ENCODE measurements at places on chromosomes 4 and X.

- no peak for DNase-seq
Observed at GRCh38 chrX:115226929-115227328, 7.0 kb downstream of the LRCH2 start.

- DNase-seq, result no peak
Observed at GRCh38 chrX:39012621-39013111, 211.4 kb downstream of the MID1IP1 start.

DNA sequence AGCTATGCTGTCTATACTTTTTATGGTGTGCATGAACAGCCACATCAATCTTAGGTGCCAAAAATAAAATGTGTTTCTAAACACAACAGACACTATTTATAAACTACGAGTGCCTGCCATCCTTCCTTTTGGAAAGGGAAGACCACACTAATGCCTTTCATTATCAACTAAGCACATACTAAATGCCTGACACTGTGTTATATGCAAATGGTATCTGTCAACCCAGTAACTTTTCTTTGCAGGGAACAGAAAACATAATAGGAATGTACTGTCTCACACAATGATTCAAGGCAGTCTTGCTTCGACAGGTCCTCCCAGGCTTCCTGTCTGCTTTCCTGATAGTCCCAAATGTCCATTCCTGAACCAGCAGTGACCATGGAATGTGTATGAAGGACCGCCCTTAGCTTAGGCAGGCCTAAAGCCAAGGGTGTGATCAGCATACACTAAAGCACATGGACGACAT, 43.8 kb downstream of the ADGRA3 start:
- no peak for DNase-seq

GRCh38 chrX:68183612-68184214, 249.6 kb downstream of the OPHN1 start:
- DNase-seq, result no peak

- no peak for DNase-seq
Observed at GRCh38 chr4:8642651-8643321, 50.2 kb downstream of the CPZ start.

- DNase-seq, result no peak
Observed at GRCh38 chr4:15040916-15041463, 38.7 kb downstream of the CPEB2 start.

DNA sequence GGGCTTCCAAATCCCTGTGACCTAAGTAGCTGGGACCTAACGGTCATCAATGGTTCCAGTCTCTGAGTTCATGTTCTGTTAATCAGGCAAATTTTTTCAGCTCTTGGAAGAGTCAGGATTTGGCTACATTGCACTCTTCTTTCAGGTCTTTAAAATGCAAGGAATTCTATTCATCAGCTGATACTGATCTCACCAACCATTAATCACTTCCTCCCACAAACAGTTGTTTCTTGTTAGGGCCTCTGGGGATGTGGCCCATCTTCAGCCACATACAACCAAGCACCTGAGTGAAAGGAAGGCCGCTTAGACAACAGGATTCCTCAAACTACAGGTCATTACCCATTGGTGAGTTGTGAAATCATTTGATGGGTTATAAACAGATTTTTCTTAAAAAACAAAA, 71.7 kb downstream of the FANCB start:
- DNase-seq, result no peak

GRCh38 chrX:154317391-154317995, 21.9 kb downstream of the TKTL1 start:
- DNase-seq, result no peak

DNA sequence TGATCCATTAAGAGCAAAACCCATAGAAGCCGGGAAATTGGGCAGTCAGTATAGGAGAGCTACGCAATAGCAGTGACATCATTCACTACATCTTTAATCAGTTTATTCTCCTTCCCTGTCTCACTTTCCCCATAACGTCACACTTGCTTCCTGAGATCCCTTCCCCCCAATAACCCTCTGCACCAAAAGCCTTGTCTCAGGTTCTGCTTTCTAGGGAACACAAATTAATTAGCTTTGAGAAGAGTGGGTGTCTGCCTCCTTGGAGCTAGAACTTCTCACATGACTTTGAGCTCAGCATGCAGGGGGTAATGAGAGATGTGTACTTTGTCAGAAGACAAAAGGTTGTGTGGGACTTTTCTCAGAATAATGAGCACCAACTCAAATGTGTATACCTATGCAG, 128.3 kb upstream of the MAOA start:
- DNase-seq, result no peak

GRCh38 chr4:41865981-41866798, 69.0 kb upstream of the TMEM33 start:
- no peak for DNase-seq

DNA sequence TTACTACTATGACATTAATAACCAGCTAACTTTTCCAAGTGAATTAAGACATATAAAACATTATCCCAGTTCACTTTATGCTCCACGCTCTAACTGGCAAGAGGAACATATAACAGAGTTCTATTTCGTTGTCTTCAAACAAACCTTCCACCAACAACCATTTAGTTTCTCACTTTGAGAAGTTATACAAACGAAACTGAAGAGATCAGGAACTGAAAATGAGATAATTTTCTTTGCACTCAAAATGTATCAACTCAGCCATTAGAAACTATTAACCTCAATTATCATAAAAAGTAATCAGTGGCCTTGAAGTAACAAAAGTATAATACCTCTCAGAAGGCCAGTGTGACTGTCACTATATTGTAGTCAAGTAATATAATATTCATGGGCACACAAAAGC, 70.1 kb downstream of the CHM start:
- DNase-seq, result no peak

- DNase-seq, result no peak
Observed at GRCh38 chr4:184762100-184762499, 28.2 kb upstream of the CENPU start.

GRCh38 chr4:48484494-48485168, 1.5 kb downstream of the SLC10A4 start:
- no peak for DNase-seq

DNA sequence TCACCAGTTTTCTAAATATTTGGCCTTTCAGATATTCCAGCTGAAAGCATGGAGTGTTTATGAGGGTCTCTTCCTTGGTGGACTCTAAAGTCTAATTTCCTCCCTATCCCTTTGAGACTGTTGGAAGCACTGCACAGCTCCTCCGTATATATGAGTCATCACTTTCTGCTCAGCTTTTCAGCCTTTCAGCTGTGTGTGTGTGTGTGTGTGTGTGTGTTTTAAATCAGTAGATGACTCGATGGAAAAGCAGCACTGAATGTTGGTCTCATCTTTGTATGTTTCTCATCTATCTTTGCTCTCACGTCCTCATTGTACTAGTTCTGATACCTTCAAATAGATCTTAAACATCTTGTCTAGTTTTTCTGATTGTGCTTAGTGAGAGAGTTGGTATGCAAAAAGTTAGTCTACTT, 81.6 kb downstream of the ZFX start:
- no peak for DNase-seq

DNA sequence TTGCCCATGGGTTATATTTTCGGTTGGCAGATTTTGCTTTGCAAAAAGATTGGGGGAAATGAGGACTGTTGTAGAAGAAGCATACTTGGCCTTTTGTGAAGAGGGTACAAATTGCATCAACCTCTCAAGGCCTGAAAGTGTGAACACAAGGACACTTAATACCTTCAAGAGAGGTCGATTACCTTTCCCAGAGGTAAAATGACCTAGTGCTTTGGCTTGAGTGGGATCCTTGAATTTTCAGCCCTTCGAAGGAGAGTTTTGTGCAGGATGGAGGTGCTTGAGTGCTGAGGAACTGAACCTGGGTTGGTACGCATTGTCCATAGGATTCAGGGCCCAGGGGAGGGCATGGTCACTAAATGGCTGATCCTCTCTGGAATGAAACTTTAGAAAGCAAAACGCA, 27.6 kb upstream of the NKAP start:
- no peak for DNase-seq

- DNase-seq, result no peak
Observed at GRCh38 chrX:46447384-46447783, 97.8 kb downstream of the ZNF674 start.

GRCh38 chr4:123233136-123233768, 163.3 kb upstream of the SPRY1 start:
- DNase-seq, result no peak

GRCh38 chr4:98663226-98664006, 5.0 kb upstream of the TSPAN5 start:
- DNase-seq, result peak; percentile 56

DNA sequence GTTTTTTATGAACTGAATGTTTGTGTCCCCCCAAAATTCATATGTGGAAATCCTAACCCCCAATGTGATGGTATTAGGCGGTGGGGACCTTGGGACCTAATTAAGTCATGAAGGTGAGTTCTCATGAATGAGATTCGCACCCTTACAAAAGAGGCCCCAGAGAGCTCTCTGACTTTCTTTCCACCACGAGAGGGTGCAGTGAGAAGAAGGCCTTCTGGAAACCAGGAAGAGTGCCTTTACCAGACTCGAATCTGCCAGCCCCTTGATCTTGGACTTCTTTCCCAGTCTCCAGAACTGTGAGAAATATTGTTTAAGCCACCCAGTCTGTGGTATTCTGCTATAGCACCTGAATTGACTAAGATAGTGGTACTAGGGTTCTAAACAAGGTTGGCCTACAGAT, 40.8 kb downstream of the STK26 start:
- DNase-seq, result no peak

DNA sequence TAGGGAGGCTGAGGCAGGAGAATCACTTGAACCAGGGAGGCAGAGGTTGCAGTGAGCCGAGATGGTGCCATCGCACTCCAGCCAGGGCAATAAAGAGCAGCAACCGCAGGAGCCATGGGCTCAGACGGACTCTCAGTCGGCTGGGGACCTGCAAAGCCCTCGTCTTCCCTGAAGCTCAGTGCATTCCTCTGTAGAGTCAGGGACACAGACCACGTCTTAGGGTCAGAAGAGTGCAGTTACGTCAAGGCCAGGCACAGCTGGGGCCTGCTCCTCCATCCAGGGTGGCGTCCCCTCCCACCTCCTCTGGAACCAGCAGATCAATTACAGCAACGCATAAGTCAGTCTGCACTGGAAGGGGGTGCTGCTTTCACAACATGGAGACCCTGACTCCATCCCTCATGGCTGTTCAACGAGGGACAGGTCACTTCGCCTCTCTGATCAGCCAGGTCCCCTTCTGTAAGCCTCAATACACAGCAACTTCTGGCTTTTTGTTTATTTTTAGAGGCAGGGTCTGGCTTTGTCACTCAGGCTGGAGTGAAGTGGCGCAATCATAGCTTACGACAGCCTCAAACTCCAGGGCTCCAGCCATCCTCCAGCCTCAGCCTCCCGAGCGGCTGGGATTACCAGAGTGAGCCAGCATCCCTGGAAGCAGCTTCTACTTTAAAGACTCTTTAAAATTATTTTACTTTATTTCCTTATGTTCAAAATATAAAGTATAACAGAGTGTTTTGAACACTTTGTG, 76.4 kb downstream of the ZFYVE28 start:
- DNase-seq, result no peak

DNA sequence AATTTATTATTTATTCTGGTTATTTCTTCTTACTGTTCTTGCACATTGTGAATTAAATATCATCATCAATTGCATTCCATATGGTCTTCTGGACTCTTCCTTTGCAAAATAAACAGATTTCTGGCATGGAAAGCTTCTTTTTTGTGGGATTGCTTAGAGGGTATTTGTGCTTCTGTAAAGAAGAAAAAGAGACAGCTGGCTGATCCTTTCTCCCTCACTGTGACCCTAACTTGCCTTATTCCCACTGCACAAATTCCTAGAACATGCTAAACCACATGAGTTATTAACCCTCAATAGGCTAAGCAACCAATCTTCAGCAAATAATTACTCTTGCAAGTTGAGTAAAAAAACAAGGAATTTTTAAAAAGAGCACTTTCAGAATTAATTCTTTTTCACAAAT, 23.8 kb upstream of the LRCH2 start:
- no peak for DNase-seq

DNA sequence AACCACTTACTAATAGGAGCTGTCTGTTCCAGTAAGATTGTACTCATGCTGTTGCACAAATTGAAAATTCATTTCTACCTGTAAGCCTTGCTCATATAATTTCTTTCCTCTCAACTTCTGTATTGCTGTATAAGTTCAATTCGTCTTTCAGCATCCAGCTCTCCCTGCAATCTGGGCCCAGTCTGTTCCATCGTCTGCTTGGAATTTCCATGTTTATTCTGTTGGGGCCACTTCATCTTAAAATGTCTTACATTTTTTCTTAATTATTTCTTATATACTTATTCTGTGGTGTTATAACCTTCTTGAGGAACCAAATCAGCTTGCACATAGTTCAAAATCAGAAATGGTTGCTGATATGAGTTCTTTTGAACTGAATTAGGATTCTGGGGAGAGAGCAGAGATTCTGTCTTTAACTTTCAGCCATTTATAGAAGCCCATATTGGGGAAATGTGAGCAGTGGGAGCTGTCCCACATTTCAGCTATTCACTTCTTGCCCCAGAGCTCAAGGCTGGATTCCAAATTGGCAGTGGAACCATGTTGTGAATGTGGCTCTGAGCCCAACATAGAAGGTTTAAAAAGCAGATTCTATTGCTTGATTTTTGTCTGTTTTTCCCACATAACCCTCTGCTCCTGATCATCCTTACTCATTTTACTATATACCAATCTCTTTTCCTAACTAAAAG, 291.9 kb downstream of the BMPR1B start:
- no peak for DNase-seq

DNA sequence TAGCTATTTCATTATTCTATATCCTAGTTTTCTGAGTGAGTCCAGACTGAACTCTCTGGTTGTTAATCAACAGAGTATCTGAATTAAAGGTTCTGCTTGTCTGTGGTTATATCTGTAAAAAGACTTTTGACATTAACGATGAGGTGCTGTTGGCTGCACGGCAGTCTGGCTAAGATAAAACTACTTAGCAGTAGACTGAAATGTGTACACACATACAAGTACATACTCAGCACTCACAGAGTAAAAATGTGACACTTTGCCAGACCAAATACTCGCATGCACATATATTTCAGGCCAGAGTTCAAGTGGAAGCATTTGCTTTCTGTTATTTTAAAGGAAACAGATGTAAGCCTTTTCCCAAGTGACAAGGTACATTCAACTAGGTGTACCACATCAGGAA, 80.5 kb downstream of the PRDM5 start:
- no peak for DNase-seq

DNA sequence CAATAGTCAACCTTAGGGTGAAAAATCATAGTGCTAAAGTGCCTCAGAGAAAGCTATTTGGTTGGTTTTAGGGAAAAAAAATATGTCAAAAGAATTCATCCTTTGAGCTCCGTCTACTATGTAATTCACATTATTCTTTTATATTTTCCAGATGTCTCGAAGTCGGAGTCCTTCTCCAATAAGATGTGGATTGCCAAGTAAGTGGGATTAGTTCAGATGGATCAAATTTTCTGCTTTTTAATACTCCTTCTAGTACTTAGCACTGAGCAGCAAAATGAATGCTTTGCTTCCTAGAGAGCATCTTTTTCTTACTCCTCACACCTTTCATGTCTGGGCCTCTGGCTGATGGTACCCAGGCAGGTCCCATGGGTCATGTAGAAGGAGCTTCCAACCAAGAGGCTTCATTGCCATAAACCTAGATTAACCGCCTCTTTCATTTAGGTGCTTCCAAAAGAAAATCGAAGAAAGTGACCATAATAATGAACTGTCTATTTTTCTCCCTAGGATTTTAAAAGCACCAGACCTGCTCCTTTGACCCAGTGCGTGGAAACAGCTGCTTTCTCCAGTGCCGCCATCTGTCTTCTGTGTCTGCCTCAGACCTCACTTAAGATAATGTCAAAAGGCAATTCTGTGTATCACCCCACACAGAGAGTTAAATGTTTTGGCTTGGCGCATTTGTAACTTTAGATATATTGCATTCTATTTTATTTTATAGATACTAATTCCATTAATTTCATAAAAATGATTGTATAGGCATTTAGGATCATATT, 43.5 kb downstream of the SPATA18 start:
- DNase-seq, result no peak
